ENCODE measurements at places on chromosomes 1 and 21.

DNA sequence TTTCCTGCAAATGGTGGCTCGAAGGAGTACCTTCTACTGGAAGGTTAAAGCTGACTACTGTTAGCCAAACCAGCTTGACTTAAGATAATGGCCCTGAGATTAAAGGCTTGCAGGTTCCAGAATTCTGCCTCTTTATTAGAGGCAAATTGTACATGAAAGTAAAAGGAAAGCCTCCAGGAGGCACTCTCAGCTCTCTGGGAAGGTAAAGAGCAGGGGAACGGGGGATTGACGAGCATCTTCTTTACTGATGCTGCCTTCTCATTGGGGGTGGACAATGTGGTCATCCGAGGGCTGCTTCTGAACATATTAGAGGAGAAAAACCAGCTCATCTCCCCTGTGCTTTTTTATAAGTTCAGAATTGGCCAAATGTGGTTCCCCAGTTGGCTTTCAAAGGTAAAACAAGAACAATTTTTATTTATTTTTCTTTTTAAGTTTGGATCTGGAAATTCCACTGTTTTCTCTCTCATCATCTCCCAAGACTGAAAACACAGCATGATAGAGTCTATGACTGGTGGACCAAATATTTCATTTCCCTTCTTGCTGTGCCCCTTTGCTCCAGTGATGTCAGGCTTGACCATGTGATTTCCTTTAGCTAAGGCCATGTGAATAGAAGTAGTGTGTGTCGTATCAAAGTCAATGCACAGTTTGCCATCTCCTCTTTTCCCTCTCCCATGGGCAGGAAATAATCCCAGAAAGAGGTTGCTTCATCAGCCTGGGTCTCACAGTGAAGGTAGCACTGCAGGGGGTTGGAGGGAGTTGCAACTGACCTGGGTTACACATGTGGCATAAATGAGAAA is 292.7 kb downstream of the PRDM2 start:
- DNase-seq = no peak

DNA sequence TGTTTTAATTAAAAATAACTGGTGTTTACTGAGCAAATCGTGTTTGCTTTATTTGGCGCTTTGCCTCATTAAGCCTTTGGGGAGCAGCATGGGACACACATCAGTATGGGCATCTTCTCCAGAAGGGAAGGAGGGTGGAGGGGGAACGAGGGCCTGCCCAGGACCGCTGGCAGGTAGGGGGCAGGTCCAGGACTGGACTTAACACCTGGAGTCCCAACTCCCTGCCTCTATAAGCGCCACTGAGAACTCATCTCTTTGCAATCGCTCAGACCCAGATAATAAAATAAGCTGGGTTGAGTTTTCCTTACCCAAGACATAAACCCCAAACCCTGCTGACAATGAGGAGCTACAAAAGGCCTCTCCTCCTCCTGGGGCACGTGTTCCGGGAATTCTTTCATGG is 15.1 kb downstream of the ABCG1 start:
- DNase-seq = no peak

GRCh38 chr1:26831546-26832248 is 5.2 kb downstream of the ZDHHC18 start:
- no peak for DNase-seq

DNA sequence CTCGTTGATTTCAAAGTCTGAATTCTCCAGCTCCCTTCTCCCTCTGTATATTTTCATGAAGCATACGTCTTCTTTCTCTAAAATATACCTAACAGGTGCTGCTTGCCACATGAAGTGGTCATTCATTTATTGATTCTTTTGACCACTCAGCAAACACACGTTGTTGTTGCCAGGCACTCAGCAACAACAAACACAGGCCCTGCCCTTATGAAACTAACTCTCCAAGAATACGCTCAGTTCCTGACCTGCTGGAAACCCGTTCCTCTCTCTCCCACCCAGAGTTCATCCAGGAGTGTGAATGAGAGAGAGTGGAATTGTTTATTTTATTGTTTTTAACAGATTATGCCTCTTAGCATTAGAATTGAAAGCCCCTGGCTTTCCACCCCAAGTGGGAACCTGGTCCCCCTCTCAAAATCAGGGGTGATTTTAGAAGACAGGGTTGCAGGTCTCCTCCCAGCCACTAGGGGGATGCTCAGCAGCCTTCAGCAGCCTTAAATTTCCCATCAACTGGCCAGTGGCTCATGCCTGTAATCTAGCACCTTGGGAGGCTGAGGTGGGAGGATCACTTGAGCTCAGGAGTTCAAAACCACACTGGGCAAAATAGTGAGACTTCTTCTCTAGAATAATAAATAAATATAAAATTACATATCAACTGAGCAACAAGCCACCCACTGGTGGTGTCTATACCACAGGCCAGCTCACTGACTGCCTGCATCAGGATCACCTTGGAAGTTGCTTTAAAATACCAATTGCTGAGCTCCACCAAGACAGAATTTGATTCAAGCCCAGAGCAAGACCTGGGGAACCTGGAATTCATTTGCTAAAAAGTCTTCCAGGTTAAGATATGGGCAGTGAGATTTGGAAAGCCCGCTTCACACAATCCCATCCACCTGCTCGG is 181.0 kb upstream of the KLHDC7A start:
- no peak for DNase-seq

Data from stimulated activated CD4-positive, alpha-beta T cell treated with anti-CD3 and anti-CD28 coated beads, Interleukin-1b, Interleukin-23, amount 100 ng/mL, for 24 hours (primary cell).